HFFc6 (cell line): ENCODE measurements at places on chromosomes 1 and 21. TPM values are rescaled to one million over a fixed set of nuclear protein-coding genes. Genes with fewer than 3 reads are reported as not detected.

OPTC gene
- not detected in 3 replicates for total RNA-seq

GRCh38 chr1:64942675-64943074 is 23.7 kb downstream of the JAK1 start:
- H3K27me3 ChIP-seq = no peaks in the 10 kb centered on the region; the same call in 1 of the 2 replicates
- no peak overlapping the region for H3K27ac ChIP-seq
- no peak overlapping the region for H3K4me3 ChIP-seq
- peaks cover 13% of the 10 kb centered on the region for H3K4me1 ChIP-seq

- H3K27ac ChIP-seq = no peak overlapping the region
- H3K4me1 ChIP-seq = no peaks in the 10 kb centered on the region
- DNase-seq = no peak
- H3K27me3 ChIP-seq = no peaks in the 10 kb centered on the region; the same call in 1 of the 2 replicates
Measured at GRCh38 chr1:195241066-195241465, 1367.2 kb downstream of the KCNT2 start.

USP25 gene
- 14.3 to 16.7 TPM (median 15.0 TPM) in 3 replicates for total RNA-seq

DNA sequence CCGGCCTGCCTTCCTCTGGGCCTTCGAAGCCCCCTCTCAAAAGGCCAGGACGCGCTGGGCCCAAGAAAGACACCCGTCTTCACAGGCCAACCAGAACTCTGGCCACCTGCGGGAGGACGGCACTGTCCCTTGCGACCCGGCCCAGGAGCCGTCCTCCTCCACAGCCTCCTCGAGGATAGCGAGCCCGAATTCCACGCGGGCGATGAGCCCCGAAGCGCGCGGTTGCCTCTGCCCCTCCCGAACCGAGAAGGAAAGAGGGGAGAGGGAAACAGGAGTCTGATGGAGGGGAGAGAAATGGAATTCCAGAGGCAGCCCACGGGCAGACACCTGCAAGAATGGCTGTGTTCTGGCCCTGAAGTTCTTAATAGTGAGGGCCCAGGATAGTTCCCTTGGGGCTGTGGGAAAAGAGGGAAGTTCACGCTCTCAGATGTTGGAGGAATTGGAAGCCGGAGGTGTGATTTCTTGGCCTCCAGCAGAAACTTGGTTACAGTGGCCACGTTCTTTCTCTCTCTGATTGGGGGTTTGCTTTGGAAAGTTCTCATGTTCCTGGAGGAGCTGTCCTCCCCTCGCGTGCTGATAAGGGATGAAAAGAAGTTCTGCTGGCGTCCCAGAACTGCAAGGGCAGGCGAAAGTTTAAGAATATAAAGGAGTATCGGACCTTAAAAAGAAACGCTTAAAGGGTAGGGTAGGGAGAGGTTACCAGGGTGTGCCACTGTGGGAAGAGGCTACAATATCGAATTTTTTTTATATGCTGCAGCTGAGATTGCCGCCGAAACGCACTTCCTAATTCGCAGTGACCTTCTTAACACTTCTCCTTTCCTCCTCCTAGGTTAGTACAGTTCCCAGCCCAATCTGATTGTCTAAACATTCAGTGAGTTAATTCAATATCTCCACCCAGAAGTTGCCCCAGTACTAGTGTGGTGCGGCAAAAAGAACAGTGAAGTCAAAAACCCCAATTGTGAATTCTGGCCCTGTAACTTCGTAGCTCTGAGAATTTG is 5.8 kb upstream of the SLC44A5 start:
- no peaks in the 10 kb centered on the region for H3K36me3 ChIP-seq
- peaks cover 13% of the 10 kb centered on the region for H3K27me3 ChIP-seq
- DNase-seq = no peak

DNA sequence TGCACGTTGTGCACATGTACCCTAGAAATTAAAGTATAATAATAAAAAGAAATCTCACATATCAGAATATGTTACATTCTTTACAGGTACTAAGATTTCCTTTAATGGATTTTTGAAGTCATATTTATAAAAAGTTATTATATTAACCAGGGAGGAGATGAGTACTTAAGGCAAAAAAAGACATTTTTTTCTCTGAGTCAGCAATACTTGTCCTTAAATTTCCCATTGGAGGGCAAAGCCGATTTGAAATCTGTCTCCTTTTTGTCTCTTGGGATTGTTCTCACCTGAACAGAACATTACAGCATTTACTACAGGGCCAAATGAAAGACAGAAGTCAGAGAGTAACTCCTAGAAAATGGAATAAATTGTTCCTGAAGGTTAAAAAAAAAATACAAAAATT is 26.3 kb upstream of the SLC16A1 start:
- H3K36me3 ChIP-seq = no peaks in the 10 kb centered on the region
- no peak overlapping the region for H3K27ac ChIP-seq
- H3K27me3 ChIP-seq = no peaks in the 10 kb centered on the region; the same call in 1 of the 2 replicates
- peaks cover 11% of the 10 kb centered on the region for H3K4me1 ChIP-seq
- no peak overlapping the region for H3K4me3 ChIP-seq
- DNase-seq = no peak

- H3K4me1 ChIP-seq = peaks cover 22% of the 10 kb centered on the region
- H3K27me3 ChIP-seq = peaks cover 3% of the 10 kb centered on the region
- H3K27ac ChIP-seq = no peak overlapping the region
- no peak for DNase-seq
Measured at GRCh38 chr1:212158912-212159796, 123.6 kb downstream of the DTL start.

KCNJ9 gene
- total RNA-seq = not detected in 3 replicates

SPRR1B gene
- not detected in 3 replicates for total RNA-seq

GRCh38 chr21:28283641-28284490 is 708.8 kb downstream of the LTN1 start:
- H3K36me3 ChIP-seq = peaks cover 12% of the 10 kb centered on the region
- peaks cover 2% of the 10 kb centered on the region; the same call in 1 of the 2 replicates for H3K27me3 ChIP-seq
- H3K4me1 ChIP-seq = peaks cover 26% of the 10 kb centered on the region
- peak overlapping the region; percentile 19; the same call in 1 of the 2 replicates for H3K4me3 ChIP-seq
